Trophoblast cell (in vitro differentiated cells and primary cell): ENCODE measurements at places on chromosomes 4 and X.
A peak's percentile ranks its signal among the peaks of the same experiment; 100 is the strongest.

- DNase-seq = peak; percentile 71
Observed at GRCh38 chr4:81040012-81040659, 9.6 kb downstream of the BMP3 start.

DNA sequence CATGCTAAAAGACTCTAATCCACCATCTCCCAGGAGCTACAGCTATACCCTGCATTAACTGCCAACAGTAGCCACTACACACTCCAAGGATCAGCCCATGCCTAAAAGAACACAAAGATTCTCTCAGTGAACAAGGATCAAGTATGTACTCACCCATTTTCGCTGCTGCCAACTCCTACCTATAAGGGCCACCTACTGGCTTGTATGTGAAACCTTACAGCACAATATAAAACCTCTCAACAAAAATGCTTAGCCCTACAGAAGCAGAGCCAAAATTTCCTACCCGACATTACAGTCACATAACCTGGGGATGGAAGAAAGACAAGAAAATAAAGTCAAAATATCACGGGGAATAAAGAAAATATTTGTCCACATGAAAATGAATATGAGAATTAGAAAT lies 562.8 kb upstream of the POU3F4 start:
- DNase-seq = no peak

- no peak for DNase-seq
Observed at GRCh38 chr4:66640233-66640990, 904.9 kb downstream of the CENPC start.

GRCh38 chr4:108365551-108365950 lies 196.8 kb upstream of the LEF1 start:
- DNase-seq = no peak

DNA sequence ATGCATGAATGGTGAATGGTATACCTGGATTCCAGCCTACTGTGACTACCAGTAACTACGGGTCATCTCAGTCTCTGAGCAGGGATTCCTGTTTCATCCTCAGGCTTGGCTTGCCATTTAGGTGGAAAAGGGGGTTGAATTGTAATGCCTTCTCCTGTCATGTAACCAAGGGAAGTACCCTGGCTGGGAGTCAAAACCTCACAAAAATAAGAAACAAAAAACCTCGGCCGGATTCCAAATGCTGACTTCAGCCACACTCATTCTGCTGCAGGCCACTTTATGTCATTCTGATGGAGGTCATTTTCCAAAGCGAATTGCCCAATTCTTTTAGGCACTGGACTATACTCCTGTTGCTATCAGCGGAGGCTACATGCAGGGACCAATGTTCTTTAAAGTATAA lies 324.7 kb downstream of the LDB2 start:
- no peak for DNase-seq

DNA sequence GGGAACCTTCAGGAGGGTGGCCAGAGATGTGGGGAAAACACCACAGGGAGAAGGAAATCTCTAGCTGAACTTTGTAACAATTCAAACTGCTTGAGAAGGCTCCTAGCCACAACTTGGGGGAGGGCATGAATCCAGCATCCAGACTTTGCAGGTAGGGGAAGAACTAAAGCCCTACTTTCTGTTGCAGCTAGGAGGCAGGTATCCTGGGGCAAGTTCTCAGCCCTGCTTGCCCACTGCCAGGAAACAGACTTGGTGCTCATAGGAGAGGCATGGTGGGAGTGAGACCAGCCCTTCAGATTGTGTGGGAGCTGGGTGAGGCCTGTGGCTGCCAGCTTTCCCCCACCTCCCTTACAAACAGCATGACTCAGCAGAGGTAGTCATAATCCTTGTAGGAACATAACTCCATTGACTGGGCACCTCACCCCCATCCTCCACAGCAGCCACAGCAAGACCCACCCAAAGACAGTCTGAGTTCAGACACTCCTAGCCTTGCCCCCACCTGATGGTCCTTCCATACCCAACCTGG lies 209.5 kb upstream of the CPEB2 start:
- no peak for DNase-seq
